ENCODE measurements at places on chromosomes 7 and 10.

DNA sequence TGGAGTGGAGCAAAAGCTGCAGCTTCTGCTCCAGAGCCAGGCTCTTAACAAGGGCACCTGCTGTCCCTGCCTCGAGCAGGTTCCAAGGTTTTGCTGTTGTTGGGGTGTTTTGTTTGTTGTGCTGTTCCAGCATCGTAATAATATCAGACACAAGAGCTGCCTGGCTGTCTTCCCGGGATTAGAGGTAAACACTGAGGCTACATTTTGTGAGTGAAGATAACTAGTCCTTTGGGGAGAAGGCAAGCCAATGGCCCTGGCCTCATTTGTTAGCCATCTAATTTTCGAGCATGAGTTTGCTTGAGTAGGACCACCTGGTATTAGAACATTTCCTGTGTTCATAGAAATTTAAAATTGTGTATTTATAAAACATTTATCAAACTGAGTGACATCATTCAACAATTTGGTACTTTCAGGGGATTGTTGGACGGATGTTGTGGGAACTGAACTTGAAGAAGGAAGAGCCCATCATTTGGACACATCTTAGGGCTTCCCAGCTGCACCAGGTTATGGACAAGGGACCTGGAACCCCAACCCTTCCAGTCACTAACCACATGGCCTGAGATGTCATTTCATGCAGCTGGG is 555.0 kb downstream of the TNS3 start:
- DNase-seq = no peak

GRCh38 chr10:26525586-26525985 is 87.4 kb downstream of the APBB1IP start:
- no peak for DNase-seq

GRCh38 chr7:50477640-50478039 is 27.5 kb upstream of the FIGNL1 start:
- no peak for DNase-seq

DNA sequence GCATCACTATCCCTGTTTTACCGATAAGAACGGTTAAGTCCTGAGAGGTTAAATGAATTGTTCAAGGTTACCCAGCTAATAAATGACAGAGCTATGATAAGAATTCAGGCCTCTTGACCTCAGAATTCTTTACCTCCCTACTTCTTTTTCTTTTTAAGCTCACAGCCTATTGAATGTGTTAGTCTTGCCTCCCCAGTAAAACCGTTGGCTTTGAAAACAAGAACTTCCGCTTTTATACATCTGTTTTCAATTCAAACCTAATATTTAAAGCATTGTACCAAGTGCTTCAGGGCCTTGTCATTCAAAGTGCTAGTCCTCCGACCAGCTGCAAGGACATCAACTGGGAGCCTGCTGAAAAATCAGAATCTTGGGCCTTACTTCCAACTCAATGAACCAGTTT is 15.6 kb downstream of the SEC31B start:
- DNase-seq = no peak

GRCh38 chr10:91592266-91592975 is 40.5 kb downstream of the PPP1R3C start:
- peak; percentile 22 for DNase-seq

- DNase-seq = no peak
Measured at GRCh38 chr10:79022565-79023230, 46.1 kb upstream of the ZMIZ1 start.

- no peak for DNase-seq
Measured at GRCh38 chr10:7545261-7545660, 121.5 kb downstream of the ITIH5 start.
